ENCODE measurements at places on chromosomes 12 and 14.
A peak's percentile ranks its signal among the peaks of the same experiment; 100 is the strongest.

DNA sequence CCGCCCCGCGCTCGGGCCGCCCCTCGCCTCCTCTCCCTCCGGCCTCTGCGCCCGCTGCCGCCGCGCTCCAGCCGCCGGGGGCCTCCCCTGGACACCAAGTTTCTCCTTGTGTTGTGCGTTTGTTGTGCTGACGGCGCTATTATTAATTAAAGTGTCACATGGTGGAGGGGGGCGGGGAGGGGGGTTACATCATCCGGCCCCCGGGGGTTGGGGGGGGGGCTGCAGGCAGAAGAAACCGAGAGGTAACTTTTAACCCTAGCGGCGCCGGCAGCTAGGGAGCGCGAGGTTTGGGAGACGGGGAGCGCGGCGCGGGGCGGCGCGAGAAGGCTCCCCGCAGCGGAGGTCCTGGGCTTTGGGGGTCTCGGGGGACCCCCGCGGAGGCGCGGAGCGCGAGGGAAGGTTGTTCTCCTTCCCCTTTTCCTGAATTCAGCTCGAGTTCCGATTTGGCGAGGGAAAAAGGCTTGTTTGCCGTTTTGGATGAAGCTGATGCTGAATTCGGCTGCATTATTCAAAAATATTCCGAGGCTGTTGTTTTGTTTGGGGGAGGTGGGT lies at the start of gene HRK:
TSS of gene HRK (minus strand) at position 117 of the 552 bp plus-strand sequence. CDS start 134 bp downstream, outside the sequence.
- no peak for DNase-seq

DNA sequence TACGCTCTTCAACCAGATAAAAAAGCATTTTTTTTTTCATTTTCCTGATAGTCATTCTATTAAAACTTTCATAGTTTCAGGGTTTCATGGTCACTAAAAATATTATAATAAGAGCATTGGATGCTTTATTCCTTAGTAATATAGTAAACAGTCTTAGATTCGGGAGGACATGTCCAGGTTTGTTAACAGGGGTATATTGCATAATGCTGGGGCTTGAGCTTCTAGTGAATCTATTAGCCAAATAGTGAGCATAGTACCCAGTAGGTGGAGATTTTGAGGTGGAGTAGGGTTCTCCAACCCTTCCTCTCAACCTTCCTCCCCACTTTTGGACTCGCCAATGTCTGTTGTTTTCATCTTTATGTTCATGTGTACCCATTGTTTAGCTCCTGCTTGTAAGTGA lies 277.4 kb upstream of the RGS6 start:
- no peak for DNase-seq

GRCh38 chr14:53946404-53947093 lies 10.1 kb downstream of the BMP4 start:
- DNase-seq = peak; percentile 43

- peak; percentile 98 for DNase-seq
Measured at GRCh38 chr12:124359671-124360581, 65.0 kb downstream of the RFLNA start.

DNA sequence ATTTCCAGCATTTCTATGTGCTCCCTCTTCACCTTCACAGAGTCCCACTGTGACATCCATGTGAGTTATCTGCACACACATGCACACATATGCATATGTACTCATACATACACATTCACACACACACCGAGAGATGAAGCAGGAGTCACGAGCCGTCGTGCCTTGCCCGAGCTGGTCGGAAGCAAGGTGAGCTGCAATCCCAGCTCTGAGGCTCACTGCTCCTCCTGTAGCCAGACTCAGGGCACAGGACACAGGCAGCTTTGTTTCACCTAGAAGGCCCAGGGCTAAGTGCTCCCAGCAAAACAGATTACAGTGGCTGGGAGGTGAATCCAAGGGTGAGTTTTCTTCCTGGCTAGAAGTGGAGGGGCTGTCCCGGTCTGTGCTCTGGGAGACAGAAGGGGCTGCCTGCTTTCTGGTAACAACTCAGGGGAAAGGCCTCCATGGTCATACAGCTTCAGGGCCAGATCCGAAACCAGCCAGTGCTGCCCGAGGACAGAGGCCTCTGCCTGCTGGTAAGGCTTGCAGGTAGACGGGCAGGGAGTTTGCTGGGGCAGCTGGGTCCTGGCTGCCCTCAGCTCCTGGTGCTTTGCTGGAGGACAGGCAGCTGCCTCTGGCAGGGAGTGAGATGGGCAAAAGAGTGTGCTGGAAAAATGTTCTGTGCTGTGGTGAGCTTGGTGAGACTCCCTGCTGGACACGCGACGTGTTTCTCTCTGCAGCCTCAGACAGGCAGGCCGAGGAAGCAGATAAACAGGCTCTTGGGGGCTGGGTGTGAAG lies 123.7 kb downstream of the CRACR2A start:
- DNase-seq = peak; percentile 72

- DNase-seq = peak; percentile 57
Measured at GRCh38 chr14:100538351-100539002, 48.7 kb downstream of the BEGAIN start.

DNA sequence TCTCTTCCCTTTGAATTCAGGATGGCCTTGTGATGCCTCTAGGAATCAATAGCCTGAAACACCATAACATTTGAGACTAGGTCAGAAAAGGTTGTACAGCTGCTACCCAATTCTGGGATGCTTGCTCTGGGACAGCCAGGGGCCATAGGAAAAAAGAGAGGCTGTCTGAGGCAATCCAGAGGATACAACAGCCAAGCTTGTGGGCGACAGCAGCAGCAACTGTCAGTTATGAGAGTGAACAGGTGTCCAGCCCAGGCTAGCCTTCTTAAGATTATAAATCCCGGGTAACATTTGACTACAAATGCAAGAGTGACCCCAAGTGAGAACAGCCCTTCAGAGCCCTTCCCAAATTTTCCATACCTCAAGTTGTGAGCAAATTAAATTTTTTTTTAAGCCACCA lies 11.1 kb downstream of the DCN start:
- DNase-seq = no peak
